ENCODE measurements at places on chromosomes 5 and 9.
A peak's percentile ranks its signal among the peaks of the same experiment; 100 is the strongest.

DNA sequence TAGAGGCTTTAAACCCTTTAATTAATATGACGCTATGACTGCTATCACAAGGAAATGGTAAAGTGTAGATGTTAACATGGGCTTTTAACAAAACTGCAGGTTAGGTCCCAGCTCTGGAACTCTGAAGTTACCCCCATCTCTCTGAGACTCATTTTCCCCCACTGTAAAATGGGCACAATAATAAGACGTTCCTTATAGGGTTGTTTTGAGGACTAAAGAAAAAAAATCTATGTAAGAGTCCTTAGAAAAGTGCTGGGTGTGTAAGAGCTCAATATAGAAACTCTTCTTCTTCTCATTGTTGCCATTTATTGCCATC is 45.8 kb upstream of the STK32A start:
- no peak for DNase-seq

- DNase-seq: no peak
These were observed 32.9 kb downstream of the NDUFS6 start for GRCh38 chr5:1834022-1834551.

DNA sequence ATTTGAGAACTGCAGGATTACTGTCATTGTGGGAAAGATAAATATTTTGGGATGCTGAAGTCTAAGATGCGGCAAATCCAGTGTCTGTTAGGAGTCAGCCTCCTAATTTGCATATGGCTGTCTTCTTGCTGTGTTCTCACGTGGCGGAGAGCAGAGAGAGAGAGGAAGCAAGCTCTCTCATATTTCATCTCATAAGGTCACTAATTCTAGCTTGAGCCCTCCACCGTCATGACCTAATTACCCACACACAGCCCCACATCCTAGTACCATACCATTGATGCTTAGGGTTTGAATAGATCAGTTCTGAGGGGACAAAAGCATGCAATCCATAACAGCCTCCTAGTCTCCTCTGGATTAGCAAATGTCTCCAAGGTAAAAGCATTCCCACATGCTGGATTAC is 124.5 kb downstream of the CDH12 start:
- no peak for DNase-seq

DNA sequence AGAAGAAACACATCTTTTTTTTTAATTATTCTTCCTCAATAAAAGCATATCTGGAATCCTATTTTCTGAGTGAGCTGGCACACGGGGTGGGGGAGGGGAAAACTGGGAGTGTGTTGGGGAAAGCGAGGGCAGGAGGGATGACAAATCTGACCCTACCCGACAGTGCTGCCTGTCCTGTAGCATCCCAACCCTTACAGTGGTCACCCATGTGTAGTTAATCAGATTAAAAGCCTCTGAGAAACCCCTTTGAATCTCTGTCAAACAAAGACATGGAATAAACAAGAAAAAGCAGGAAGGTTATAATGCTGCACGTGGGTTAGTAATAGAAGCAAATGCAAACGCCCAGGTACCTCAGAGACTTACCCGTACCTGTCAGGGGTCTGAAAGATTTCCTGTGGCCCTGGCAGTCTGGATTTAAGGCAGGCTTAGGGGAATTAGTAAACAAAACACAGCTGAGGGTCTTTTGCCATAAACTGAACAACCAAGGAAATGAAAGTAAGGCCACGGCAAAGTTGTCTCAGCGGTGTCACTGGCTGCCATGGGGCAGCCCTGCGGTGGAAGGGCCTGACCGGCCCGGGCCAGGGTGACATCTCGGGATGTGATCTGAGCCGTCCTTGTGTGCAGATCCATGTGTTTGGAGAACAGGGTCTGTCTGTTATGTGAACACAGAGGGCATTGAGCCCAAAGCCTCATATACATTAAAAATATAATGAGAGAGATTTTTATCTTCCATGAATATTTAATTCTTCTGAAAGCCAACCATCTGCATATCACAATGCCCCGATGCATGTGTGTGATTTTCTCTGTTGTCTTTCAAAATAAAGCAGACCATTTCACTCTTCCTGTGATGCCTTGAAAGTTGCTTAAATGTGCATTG is 308.2 kb downstream of the ZNF608 start:
- DNase-seq: no peak

DNA sequence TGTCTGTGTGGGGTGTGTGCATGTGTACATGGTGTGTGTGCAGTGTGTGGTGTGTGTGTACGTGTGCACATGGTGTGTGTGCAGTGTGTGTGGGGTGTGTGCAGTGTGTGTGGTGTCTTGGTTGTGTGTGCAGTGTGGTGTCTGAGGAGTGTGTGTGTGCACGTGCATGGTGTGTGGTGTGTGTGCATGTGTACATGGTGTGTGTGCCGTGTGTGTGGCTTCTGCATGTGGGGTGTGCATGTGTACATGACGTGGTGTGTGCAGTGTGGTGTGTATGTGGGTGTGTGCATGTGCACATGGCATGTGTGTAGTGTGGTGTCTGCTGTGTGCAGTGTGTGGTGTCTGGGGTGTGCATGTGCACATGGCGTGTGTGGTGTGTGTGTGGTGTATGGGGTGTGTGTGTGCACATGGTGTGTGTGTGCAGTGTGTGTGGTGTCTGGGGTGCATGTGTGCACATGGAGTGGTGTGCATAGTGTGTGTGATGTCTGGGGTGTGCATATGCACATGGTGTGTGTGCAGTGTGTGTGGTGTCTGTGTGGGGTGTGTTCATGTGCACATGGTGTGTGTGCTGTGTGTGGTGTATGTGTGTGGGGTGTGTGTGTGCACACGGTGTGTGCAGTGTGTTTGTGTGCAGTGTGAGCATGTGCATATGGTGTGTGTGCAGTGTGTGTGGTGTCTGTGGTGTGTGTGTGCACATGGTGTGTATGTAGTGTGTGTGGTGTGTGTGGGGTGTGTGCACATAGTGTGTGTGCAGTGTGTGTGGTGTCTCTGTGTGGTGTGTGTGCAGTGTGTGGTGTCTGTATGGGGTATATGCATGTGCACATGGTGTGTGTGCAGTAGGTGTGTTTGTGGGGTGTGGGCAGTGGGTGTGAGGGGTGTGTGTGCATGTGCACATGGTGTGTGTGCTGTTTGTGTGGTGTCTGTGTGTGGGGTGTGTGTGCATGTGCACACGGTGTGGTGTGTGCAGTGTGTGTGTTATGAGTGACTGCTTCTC is 40.6 kb upstream of the ZNG1F start:
- DNase-seq: no peak

DNA sequence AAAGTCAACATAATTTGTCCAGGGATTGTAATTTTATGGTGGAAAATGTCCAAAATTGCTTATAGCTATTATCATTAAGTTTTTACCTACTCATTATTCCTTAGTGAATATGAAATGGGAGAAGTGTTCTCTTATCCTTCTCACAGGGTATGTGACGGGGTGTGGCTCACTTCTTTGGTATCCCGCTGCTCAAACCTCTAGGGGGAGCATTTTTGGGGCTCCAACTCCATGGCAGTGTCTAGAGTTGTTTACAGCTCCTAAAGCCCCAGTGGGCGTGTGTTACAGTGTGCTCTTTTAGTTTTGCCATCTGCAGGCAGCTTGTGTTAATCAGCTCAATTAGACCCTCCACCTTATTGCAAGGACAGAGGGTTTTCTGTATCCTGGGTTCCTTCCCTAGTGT is 89.4 kb downstream of the CDKN2A start:
- no peak for DNase-seq

- no peak for DNase-seq
These were observed 10.2 kb downstream of the TNFAIP8 start for GRCh38 chr5:119365847-119366539.

DNA sequence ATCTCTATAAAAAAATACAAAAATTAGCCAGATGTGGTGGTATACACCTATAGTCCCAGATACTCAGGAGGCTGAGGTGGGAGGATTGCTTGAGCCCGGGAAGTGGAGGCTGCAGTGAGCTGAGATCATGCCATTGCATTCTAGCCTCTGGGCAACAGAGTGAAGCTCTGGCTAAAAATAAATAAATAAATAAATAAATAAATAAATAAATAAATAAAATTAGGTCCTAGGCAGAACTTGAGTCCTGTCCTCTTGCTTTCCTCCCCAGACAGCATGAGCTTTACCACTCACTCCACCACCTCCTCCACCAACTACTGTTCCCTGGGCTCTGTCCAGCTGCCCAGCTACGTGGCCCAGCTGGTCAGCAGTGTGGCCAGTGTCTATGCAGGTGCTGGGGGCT is 31.6 kb upstream of the SPZ1 start:
- DNase-seq: no peak

GRCh38 chr5:127705120-127705892 is 2.1 kb downstream of the CCDC192 start:
- no peak for DNase-seq

GRCh38 chr5:172772112-172772906 is 1.3 kb upstream of the DUSP1 start:
- DNase-seq: peak; percentile 94

GRCh38 chr9:68970151-68970550 is 43.8 kb downstream of the PRKACG start:
- no peak for DNase-seq

DNA sequence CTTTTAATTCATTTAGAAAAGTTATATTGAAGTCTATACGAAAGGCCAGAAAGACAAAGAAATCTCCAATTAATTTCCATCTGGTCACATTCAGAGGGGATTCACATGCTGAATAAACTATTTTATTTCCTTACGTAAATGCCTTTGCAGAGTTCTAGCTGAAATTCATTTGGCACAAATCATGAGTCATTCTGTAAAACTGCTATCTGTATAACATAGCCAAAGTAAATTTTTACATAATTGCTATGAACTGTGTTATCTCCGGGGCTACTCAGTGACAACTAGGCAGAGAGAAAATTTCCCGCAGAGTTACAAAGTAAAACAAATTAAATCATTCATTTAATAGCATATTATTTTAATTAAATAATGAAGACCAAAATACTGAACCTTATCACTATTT is 463.2 kb upstream of the ADAMTS16 start:
- DNase-seq: no peak

- DNase-seq: no peak
These were observed 99.9 kb downstream of the RFK start for GRCh38 chr9:76294301-76294700.

DNA sequence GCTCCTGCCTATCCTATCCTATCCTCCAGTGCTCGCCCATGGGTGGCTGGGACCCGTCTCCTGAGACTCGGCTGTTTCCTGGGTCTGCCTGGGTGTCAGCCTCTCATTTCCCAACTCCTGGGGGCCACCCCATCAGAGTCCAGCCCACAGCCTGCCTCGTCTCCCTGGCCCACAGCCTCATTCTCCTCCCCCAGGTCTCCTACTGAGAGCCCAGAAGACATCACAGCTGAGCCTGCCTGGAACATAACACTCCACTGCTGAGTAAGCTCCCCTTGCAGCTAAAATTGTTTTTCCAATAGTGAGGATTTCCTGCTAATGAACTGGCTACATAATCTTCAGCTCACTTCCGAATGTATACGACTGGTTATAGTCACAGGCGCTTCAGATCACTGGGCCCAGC is 95.3 kb downstream of the TTLL11 start:
- DNase-seq: no peak

GRCh38 chr5:159178978-159179377 is 30.4 kb downstream of the RNF145 start:
- no peak for DNase-seq

- DNase-seq: no peak
These were observed 41.7 kb upstream of the RPS23 start for GRCh38 chr5:82319651-82320376.

DNA sequence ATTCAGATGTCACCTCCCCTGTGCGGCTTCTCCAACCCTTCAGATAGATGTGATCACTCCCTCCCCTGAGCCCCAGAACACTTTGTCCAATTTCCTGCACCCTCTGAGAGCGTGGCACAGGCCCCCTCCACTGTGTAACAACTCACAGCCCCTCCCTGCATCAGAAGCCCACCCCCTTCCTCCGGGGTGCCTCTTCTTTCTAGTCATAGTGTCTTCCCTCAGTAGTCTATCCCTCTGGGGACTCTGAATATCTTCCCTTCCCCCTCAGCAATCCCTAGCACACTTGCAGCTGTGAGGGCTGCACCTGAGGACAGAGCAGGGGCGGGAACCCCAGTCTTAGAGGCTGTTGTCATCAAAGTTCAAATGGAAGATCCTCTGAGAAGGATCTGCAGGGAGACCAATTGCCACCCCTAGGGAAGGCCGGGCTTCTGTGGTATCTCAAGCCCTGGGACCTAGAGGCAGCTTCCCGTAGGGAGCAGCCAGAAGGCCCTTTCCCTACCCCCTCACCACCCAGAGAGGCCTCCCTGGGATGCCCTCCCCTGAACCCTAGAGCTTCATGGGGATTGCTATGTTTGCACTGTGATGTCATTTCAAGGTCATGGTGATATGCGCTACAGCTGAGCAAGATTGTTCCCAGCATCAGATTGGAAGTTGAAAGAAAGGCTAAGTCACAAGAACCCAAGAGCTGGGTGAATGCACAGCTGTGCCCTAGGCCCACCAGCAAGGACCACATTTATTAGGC is 70.7 kb downstream of the THBS4 start:
- DNase-seq: no peak

DNA sequence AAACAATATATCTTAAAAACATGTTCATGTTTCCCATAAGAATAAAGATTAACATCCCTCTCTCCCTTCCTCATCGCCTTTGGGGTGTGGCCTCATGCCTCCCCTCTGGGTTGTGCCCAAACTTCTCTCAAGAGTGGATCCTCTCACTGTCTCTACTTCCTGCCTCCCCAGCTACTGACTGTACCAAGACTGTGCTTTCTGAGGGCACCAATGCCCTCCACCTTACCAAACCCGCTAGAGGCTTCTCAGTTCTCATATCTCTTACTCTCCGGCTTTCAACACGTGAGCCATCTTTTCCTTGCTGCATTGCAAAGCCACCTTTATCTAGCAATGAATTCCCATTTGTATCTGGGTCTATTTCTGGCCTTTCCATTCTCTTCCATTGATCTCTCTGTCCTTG is 34.4 kb upstream of the KCNIP1 start:
- DNase-seq: no peak

- peak; percentile 63 for DNase-seq
These were observed 65.9 kb downstream of the DAP start for GRCh38 chr5:10695055-10695649.

DNA sequence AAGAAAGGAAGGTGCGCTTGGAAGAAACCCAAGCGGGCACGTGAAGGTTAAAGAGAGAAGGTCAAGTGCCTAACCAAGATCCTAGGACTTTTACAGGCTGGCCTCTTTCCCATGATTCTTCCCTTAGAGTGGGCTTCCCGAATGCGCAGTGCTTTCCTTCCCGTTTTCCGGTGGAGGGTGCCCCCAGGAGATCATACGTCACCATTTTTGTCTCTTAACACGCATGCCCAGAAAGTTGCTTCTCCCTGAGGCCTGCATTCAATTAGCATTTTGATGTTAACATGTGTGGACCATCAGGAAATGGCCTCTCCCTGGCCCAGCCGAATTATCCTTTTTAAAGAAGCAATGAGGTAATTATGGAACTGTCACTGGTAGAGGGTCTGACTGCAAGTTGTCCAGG is 1.9 kb upstream of the RUSC2 start:
- no peak for DNase-seq

DNA sequence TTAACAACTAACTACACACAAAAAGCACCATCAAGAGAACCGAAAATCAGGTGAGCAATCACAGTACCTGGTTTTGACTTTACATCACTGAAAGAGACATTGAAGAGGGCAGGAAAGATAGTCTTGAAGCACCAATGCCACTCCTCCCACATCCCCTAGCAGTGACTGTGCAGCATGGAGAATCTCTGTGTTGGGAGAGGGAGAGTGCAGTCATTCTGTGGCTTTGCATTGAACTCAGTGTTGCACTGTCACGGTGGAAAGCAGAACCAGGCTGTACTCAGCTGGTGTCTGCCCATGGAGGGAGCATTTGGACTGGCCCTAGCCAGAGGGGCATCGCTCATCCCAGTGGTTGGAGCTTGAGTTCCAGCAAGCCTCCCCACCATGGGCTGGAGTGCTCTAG is 40.4 kb downstream of the C5 start:
- DNase-seq: no peak

- DNase-seq: peak; percentile 84
These were observed 511 bp downstream of the CYSTM1 start for GRCh38 chr5:140175367-140176030.
